Neural progenitor cell (in vitro differentiated cells): ENCODE measurements at places on chromosomes 12 and 14.

- DNase-seq: no peak
These were observed 383.1 kb downstream of the TMEM132D start for GRCh38 chr12:129520739-129521138.

DNA sequence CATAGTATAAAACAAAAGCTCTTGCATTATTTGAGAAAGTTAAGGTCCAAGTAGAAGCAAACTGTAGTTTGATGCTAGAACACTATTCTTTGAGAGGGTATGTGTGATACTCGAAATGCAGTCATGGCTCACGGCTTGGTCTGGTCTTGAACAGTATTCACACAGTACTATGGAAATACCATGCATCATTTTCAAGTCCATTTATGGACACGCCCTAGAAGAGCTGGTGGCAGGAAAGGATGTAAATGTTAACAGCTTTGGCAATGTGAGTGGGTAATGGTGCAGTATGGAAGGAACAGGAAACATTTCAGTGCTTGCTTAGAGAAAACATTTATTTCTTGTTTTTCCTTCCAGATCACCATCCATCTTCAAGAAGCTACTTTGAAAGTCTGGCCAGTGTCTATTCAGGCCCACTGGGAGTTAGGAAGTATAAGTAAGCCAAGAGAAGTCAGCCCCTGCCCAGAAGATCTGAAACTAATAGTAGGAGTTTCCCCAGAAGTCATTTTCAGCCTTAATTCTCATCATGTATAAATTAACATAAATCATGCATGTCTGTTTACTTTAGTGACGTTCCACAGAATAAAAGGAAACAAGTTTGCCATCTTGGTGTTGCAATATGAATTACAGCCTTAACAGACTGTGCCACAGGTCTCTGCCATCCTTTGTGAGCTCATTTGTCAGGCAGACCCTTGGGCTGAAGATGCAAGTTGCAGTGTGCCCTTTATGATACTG lies 5.7 kb upstream of the AKAP5 start:
- no peak for DNase-seq

- no peak for DNase-seq
These were observed 197.0 kb upstream of the EEA1 start for GRCh38 chr12:93126069-93126474.

- DNase-seq: no peak
These were observed 126.4 kb downstream of the ATP23 start for GRCh38 chr12:58067610-58068387.

GRCh38 chr14:49754570-49755097 lies 13.3 kb upstream of the KLHDC2 start:
- no peak for DNase-seq

GRCh38 chr14:94795372-94795771 lies 25.5 kb upstream of the GSC start:
- DNase-seq: no peak

- no peak for DNase-seq
These were observed 1.5 kb upstream of the LGALS3 start for GRCh38 chr14:55127460-55127951.
